ENCODE measurements at places on chromosomes 3 and 15.

GRCh38 chr15:36810656-36811449 lies 231.4 kb downstream of the CDIN1 start:
- peak; percentile 66 for DNase-seq

DNA sequence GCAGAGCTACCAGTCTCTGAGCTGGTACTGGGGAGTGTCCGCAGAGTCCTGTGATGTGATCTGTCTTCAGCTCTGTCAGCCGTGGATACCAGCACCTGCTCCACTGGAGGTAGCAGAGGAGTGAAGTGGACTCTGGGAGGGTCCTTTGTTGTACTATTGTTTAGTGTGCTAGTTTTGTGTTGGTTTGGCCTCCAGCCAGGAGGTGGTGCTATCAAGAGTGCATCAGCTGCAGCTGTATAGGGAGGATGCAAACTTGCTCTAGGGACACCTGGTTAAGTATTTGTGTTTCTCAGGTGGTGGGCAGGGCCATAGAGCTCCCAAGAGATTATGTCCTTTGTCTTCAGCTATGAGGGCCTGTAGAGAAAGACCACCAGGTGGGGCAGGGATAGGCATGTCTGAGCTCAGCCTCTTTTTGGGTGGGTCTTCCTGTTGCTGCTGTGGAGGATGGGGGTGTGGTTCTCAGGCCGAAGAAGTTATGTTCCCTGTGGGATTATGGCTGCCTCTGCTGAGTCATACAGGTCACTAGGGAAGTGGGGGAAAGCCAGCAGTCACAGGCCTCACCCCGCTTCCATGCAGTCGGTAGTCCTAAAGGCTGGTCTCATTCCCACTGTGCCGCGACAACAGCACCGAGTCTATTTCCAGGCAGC lies 443.2 kb upstream of the TBL1XR1 start:
- peak; percentile 98 for DNase-seq

- DNase-seq, result no peak
Measured at GRCh38 chr3:69811452-69812401, 72.5 kb downstream of the MITF start.

DNA sequence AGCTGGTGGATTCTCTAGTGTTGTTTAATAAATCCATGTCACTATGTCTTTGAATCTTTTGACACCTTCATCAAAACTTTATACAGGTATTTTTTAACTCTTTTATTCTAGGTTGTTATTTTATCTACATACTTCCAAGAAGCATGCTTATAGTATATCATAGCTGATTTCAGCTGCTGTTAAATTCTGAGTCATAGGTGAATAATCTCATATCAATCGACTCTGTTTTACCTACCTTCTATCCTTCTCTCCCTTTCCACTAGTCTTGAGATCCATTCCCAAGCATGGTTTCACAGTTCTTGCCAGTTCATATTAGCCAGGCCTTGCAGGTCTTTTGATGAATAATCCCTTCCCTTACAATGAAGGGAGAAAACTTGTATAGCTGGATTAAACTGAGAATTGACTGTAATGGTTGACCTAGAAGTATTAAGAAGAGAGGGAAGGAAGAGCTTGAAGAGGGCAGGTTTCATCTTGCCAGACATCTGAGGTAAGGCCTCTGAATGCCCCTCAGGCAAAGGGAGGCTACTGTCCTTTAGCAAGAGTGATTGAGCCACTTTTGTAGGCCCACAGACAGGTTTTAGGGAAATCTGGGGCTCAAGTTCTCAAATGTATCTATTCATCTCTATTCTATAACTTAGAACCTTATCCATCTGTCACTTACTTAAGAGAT lies 146.4 kb downstream of the EPHA6 start:
- DNase-seq, result no peak

DNA sequence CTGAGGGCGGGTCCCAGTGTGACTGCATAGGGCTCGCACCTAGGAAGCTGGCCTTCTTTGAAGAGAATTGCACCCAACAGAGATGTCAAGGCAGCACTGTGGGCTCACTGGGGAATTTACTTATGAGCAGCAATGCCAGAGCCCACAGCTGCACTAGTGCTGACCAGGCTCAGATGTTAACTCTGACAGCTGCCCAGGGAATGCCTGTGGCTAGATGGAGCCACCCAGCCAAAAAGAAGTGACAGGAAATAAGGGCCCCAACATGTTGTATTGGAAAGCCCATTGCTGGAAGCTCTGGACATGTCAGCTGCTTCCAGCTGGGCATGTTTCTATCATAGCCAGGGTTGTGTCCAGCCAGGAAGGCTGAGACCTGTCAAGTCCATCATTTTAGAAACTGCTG lies 90.9 kb upstream of the ZNF280D start:
- no peak for DNase-seq

- no peak for DNase-seq
Measured at GRCh38 chr15:39709941-39710340, 72.7 kb downstream of the FSIP1 start.

Data from NCI-H1436 treated with DMSO at 0.1 percent for 48 hours (cell line).